T-helper 2 cell (primary cell): ENCODE measurements at places on chromosomes 12 and 14.

GRCh38 chr14:21498540-21499526, 12.3 kb downstream of the METTL3 start:
- DNase-seq = peak; percentile 69

DNA sequence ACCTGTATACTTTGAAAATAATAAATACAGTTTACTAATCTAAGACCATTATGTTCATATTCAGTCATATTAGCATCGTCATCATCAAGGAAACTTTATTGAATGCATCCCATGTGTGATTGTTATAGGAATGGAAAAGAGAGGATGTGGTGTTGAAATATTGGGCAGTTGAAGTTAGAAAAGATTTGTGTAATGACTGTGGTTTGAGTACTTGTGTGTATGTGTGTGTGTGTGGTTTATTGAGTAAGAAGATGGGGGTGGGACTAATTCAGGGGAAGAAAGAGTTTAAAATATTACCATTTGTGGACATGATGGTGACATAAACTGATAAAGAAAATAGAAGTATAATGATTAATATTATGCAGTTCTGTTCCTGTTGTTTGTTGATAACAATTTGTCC, 238.7 kb upstream of the SEL1L start:
- DNase-seq = no peak

DNA sequence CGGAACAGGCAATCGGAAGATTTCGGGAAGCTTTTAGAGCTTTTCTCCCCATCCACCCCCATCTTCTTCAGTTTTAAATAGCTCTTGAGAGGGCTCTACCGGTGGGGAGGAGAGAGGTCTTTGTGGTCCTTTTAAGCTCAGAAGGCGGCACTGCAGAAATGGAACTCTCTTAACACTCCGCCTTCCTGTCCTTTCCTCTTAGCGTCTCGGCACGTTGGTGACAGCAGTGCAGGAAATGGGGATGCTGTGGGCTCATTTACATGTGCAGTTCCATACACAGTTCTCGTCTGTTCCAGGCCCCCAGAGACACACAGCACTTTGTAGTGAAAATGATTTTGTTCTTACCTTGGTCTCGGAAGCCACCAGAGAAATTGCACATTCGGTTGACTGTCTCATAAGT, 50.4 kb upstream of the RIN3 start:
- DNase-seq = no peak

DNA sequence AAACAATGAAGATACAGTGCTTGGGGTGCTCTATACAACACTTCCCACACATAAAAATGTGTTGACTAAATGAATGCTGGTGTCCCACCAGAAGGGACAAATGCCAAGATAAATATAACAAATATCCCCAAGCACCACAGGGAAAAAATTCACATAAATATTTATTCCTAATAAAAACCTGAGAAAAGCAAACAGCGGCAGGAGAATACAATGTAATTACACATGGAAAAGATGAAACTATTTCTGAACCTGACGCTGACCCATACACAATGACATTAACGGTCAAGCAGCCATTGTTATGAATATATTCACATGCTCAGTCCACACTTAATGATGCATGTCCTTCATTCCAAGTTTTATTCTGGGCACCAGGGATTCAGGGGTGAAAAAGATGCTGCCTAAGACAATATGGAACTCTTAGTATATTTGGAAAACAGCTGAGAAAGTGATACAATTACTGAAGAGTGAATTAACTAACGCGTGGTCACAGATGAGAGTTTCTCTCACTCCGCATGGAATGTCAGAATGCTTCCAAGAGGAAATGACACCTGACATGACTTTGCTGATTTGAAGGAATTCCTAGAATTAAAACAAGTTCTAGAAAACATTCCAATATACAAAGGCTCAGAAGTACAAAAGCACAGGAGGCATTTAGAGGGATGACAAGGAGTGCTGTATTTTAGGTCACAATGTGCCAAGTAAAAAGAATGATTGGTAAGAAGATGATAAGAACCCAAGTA, 27.9 kb upstream of the PTPRR start:
- no peak for DNase-seq

DNA sequence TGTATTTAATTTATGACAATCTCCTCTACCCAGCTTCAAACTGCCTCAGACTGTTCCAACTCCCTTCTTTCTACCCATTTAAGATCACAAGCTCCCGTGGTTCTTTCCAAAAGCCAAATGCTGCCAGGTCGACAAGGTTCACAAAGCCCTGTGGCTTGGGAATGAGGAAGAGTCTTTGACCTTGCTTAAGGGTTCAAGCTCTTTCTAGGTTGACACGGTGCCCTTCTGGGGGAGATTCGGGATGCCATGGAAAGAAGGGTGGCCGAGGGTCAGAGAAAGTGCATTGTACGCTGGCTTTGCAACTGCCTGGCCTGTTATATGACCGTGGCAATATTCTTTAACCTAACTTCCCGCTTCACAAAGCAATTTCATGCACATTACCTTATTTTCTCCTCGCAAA, 239.3 kb downstream of the ANO2 start:
- DNase-seq = no peak

- no peak for DNase-seq
These were observed 26.6 kb downstream of the ASCL4 start for GRCh38 chr12:107801150-107801549.
